Thyroid gland (tissue), 4 donors: ENCODE measurements at places on chromosomes 4 and X. TPM values are rescaled to one million over a fixed set of nuclear protein-coding genes. Genes with fewer than 3 reads are reported as not detected.
A peak's percentile ranks its signal among the peaks of the same experiment; 100 is the strongest.

- DNase-seq = no peak
- no peaks in the 10 kb centered on the region for H3K4me1 ChIP-seq
- H3K27me3 ChIP-seq = no peaks in the 10 kb centered on the region
- H3K4me3 ChIP-seq = no peak overlapping the region
These were observed 457.4 kb downstream of the IL1RAPL1 start for GRCh38 chrX:29044423-29045184.

GRCh38 chr4:81675791-81676393 lies 204.2 kb upstream of the RASGEF1B start:
- no peak for DNase-seq
- no peaks in the 10 kb centered on the region for H3K36me3 ChIP-seq
- no peaks in the 10 kb centered on the region for H3K27me3 ChIP-seq

DNA sequence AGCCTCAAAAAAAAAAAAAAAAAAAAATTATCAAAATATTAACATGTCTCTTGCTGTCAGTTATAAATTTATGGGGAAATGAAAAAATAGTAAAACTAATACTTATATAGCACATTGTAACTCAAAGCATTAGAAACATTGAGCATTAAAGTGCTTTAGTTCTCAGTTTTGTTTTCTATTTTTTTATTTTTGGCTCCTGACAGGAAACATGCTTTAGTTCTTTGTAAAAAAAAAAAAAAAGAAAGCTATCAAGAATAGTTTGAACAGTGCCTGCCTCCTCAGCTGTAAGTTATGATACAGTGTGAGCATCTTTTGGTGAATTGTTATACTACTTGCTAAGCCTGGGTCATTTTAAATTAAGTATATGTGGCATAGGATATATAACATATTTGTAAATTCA lies 5.1 kb upstream of the CENPC start:
- H3K4me1 ChIP-seq = no peaks in the 10 kb centered on the region
- no peaks in the 10 kb centered on the region for H3K27me3 ChIP-seq
- H3K27ac ChIP-seq = no peak overlapping the region
- no peak overlapping the region for H3K4me3 ChIP-seq

The EXOC1L gene
- total RNA-seq = not detected

The MAGEA9B gene
- total RNA-seq = not detected

The AMBN gene
- not detected for total RNA-seq

GRCh38 chrX:66232296-66232695 lies 68.2 kb downstream of the HEPH start:
- no peak overlapping the region for H3K4me3 ChIP-seq
- DNase-seq = no peak
- H3K27ac ChIP-seq = no peak overlapping the region
- H3K36me3 ChIP-seq = no peaks in the 10 kb centered on the region

GRCh38 chr4:55904576-55904975 lies 44.2 kb upstream of the CEP135 start:
- H3K4me1 ChIP-seq = no peaks in the 10 kb centered on the region
- H3K27me3 ChIP-seq = no peaks in the 10 kb centered on the region
- DNase-seq = no peak
- H3K27ac ChIP-seq = no peak overlapping the region
- H3K36me3 ChIP-seq = peaks cover 25% of the 10 kb centered on the region
- no peak overlapping the region for H3K4me3 ChIP-seq

- no peak for DNase-seq
- H3K4me3 ChIP-seq = no peak overlapping the region
- H3K36me3 ChIP-seq = no peaks in the 10 kb centered on the region
- H3K27ac ChIP-seq = no peak overlapping the region
These were observed 57.5 kb downstream of the TEC start for GRCh38 chr4:48212165-48212564.

GRCh38 chrX:49053223-49054072 lies 5.4 kb upstream of the CCDC120 start:
- H3K4me3 ChIP-seq = no peak overlapping the region
- H3K27me3 ChIP-seq = no peaks in the 10 kb centered on the region
- no peaks in the 10 kb centered on the region for H3K36me3 ChIP-seq
- H3K4me1 ChIP-seq = no peaks in the 10 kb centered on the region

- no peak overlapping the region for H3K27ac ChIP-seq
- H3K4me3 ChIP-seq = no peak overlapping the region
- H3K4me1 ChIP-seq = no peaks in the 10 kb centered on the region
- no peaks in the 10 kb centered on the region for H3K36me3 ChIP-seq
- H3K27me3 ChIP-seq = no peaks in the 10 kb centered on the region
These were observed 53.9 kb upstream of the ZNF157 start for GRCh38 chrX:47316276-47317025.

GRCh38 chr4:113825272-113825671 lies 63.7 kb upstream of the CAMK2D start:
- no peaks in the 10 kb centered on the region for H3K36me3 ChIP-seq
- H3K27ac ChIP-seq = no peak overlapping the region
- no peaks in the 10 kb centered on the region for H3K4me1 ChIP-seq

The ING2 gene
- 21.4 TPM for total RNA-seq

DNA sequence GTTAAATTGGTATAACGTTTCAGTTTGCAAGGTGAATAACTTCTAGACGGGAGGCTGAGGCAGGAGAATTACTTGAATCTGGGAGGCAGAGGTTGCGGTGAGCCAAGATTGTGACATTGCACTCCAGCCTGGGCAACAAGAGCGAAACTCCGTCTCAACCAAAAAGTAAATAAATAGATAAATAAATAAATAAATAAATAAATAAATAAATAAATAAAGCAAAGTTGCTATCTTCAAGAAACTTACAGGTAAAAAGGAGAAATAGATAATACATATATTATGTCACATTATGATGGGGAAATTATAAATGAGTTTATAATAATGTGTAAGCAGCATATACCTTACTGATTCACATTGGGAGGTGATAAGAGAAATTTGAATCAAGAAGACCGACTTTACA lies 1966.0 kb downstream of the PCDH7 start:
- H3K27ac ChIP-seq = no peak overlapping the region
- H3K27me3 ChIP-seq = no peaks in the 10 kb centered on the region
- H3K4me1 ChIP-seq = no peaks in the 10 kb centered on the region
- H3K4me3 ChIP-seq = no peak overlapping the region
- H3K36me3 ChIP-seq = no peaks in the 10 kb centered on the region

The LDB2 gene
- 71.5 TPM for total RNA-seq

DNA sequence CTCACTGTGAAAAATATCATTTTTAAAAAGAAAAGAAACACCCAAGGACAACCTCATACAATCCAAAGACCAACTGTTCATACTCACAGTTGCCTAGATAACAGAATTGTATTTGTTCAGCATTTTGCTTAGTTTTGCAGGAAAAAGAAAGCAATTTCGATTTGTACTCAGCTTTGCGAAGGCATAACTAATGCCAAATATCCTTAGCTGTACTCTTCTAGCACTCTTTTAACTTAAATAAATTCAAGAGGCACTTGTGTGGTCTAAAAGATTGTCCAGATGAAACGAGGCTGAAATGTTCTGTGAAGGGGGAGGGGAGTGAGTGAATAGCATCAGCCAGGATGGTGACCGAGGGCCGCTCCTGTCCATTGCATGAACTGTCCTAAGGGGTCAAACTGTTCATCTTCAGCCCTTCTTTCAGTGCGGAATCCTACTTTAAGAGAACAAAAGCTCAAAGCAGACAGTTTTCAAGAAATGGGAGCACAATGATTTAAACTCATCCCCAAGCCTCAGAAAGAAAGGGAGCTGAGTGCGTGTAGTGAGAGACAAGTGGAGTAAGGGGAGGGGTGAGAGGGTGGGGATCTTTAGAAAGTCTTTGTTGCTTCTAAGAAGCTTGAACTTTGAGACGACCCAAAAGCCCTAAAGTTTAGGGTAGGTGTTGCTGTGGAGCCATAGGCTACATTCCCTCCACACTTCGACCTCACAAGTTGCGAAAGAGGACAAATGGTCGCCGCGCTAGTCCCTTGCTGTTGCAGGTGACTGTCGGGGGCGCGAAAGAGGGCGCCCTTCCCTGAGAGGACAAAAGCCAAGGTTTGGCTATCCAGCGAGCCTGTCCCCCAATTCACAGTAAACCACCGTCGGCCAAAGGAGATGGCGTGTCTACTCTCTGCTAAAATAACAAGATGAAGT lies 4.0 kb upstream of the NEUROG2 start:
- no peaks in the 10 kb centered on the region for H3K36me3 ChIP-seq
- no peak overlapping the region for H3K27ac ChIP-seq
- H3K4me1 ChIP-seq = peaks cover 14% of the 10 kb centered on the region
- H3K27me3 ChIP-seq = peaks cover 82% of the 10 kb centered on the region
- DNase-seq = no peak

DNA sequence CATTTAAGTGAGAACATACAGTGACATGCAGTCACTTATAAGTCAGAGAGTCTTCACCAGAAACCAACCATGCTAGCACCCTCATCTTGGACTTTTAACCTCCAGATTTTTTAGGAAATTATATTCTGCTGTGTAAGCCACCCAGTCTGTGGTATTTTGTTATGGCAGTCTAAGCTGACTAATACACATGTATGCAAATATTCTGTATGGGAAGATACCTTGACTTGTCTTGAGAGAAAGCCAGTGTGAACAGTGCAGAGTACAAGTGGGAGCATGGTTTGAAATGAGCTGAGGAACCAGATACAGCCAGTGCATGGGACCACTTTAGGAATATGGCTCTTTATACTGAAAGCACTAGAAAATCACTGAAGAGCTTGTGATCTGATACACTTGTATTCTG lies 110.4 kb upstream of the MAP9 start:
- no peak overlapping the region for H3K27ac ChIP-seq
- no peaks in the 10 kb centered on the region for H3K27me3 ChIP-seq
- no peak for DNase-seq
- no peak overlapping the region for H3K4me3 ChIP-seq
- H3K36me3 ChIP-seq = no peaks in the 10 kb centered on the region
- no peaks in the 10 kb centered on the region for H3K4me1 ChIP-seq

- no peak for DNase-seq
- no peaks in the 10 kb centered on the region for H3K36me3 ChIP-seq
- no peaks in the 10 kb centered on the region for H3K27me3 ChIP-seq
- H3K4me3 ChIP-seq = no peak overlapping the region
- no peaks in the 10 kb centered on the region for H3K4me1 ChIP-seq
These were observed 14.8 kb upstream of the SPARCL1 start for GRCh38 chr4:87543835-87544461.

The SPOCK3 gene
- not detected for total RNA-seq

DNA sequence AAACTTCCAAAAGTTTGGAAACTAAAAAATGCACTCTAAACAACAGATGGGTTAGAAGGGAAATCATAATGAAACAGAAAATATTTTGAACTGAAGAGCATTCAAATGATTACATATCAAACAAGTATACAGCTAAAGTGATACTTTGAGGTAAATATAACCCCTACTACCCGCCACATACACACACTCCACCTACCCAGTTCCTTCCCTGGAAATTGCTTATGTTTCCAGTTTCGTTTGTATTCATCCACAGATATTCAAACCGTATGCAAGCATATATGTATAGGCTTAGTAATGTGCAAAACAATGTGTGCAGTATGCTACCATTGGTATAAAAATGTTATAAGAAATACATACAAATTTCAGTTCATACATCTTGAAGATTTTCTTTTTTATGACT lies 95.5 kb downstream of the SMIM20 start:
- H3K4me3 ChIP-seq = no peak overlapping the region
- no peaks in the 10 kb centered on the region for H3K36me3 ChIP-seq
- no peak for DNase-seq
- no peaks in the 10 kb centered on the region for H3K4me1 ChIP-seq
- H3K27me3 ChIP-seq = no peaks in the 10 kb centered on the region

DNA sequence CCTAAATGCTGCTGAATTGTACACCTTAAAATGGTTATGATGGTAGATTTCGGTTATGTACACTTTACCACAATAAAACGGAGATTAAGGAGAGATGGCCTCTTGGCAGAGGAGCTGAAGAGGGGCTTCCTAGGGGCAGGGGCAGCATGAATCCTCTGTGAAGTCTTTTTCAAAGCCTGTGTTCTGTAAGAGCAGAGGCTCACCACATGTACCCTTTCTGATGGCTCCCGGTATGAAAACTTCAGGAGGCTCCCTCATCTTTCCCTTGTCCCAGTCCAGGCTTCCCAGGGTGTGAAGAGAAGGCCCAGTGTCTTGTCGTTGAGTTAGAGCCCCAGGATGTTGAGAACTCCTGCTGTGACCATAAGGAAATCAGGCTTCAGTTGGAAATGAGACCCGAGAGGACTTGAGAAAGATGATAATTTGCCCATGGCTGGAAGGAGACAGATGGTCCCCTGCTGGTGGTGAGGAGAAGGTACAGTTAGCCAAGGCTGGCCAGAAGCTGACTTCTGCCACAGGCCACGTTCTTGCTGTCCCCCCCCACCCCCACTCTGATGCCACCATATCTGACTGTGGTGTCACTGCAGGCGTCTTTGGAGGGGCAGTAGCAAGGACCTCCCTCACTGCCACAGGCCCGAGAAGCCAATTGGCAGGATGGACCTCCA lies 31.8 kb upstream of the MTM1 start:
- no peak overlapping the region for H3K4me3 ChIP-seq
- H3K27me3 ChIP-seq = no peaks in the 10 kb centered on the region
- no peaks in the 10 kb centered on the region for H3K4me1 ChIP-seq
- no peak overlapping the region for H3K27ac ChIP-seq
- no peaks in the 10 kb centered on the region for H3K36me3 ChIP-seq

The COX7B2 gene
- total RNA-seq = not detected

DNA sequence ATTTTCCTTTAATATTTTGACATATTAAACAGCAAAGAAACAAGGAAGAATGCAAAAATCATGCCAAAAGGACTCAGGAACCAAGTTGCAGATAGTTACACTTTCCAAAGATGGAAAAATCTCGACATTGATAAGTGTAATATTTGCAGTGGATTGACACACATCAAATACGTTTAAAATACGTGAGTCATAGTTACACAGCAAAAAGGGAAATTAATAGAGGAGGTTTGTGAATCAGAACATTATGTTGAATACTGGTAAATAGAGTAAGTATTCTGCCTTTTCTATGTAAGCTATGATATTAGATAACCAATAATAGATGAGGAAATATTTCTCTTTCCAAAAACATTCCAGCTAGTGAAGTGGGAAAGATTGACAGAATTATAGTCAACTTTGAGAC lies 1761.3 kb upstream of the IGFBP7 start:
- no peak overlapping the region for H3K4me3 ChIP-seq
- H3K4me1 ChIP-seq = no peaks in the 10 kb centered on the region
- H3K27me3 ChIP-seq = no peaks in the 10 kb centered on the region

The PPARGC1A gene
- 58.5 TPM for total RNA-seq

DNA sequence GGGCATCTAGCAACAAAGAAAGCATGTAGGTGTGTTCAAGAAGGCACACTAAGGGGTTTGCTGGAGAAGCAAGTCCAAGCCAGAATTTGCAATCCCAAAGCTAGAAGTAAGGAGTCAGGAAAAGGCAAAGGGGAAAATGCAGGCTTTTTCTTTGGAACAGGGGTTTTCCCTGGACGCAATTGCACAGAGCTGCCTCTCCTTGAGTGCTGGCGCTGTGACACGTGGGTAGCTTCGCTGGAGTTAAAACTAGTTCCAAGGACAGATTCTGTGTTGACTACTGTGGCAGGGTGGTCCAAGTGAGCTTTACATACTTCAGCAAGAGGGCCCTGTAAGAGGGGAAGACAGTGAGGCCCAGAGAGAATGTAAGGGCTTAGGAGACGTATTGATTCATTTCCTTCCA lies 277.1 kb downstream of the ADGRA3 start:
- peak; percentile 10 for DNase-seq
- H3K4me3 ChIP-seq = no peak overlapping the region
- H3K27ac ChIP-seq = no peak overlapping the region
- no peaks in the 10 kb centered on the region for H3K36me3 ChIP-seq
- peaks cover 7% of the 10 kb centered on the region for H3K4me1 ChIP-seq
